ENCODE measurements at places on chromosomes 12 and 14.

DNA sequence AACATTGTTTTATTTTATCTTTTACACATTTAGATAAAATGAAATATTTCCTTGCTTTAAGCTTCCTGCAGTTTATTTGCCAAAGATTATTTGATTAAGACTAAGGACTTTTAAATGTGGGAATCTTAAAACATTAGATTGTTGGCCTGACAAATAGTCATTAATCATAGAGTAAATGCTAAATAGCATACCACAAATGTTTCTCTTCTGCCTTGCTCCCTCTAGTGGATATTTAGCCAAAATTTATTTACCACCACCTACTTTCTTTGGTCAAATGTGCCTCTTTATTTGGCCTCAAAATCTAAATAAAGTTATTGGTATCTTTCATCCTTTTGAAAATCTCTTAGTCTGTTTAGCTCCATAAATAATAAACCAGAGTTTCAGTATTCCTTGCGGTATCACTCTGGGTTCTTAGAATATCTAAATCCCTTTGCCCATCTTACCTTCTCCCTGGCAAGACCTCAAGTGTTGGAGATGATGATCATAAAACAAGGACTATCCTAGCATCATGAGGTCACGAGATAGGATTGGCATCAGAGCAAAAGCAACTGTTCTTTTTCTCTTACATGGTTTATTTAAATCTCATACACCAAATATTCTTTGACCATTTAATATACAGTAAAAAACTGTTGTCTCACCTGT is 150.6 kb upstream of the AEBP2 start:
- DNase-seq, result no peak

GRCh38 chr14:89566644-89567415 is 149.8 kb upstream of the FOXN3 start:
- no peak for DNase-seq

- no peak for DNase-seq
These were observed 177.2 kb upstream of the NTF3 start for GRCh38 chr12:5254703-5255102.

- peak; percentile 31 for DNase-seq
These were observed 217.4 kb upstream of the RTL1 start for GRCh38 chr14:101120641-101121507.

- no peak for DNase-seq
These were observed 31.7 kb downstream of the MARK3 start for GRCh38 chr14:103416916-103417315.

DNA sequence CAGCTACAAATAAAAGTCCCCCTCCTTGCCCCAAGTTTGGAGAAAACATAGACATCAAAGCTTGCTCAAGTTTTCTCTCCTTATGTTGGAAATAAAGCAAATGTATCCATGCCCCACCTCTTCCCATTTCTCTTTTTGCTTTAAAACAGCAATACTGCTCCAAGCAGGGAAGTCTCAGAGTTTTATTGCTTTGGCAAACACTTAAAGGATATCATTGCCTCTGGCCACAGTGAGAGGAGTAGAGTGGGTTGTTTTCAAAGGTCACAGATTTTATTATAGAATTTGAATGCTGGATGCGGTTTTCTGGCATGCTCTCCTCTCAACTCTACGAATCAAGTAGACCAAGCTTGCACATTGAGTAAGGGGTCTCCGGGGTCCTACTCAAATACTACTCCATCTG is 149.7 kb downstream of the TTC7B start:
- DNase-seq, result no peak

DNA sequence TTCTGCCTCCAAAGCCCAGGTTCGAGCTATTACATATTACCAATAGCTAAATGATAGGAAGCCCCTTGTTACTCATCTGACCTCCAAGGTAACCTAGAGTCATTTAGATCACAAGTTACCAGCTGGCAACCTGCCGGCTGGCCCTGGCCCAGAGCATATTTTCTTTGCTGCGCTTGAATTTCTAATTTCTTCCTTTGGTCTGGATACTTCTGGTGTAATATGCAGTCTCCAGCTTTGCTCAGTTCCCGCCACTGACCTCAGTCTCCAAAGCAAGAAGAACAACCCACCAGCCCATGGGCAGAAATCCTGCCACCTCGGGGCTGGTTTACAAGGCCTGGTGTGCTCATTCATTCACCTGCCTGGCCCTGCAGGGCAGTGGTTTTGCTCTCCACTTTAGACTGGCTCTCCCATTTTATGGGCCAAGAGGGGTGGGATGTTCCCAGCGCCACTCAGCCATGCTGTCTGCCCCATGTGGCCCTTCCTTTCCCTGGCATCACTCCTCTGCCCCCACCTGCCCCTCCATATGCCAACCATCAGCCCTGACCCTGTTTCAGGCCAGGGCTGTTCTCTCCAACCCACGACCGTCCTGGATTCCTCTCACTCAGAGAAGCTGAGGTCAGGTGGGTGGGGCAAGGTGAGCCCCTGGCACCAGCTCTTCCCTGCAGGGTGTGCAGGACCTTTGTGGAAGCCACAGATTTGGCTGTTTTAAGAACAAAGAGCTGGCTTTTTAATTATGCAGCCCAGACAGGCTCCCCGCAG is 76.0 kb downstream of the PRIMA1 start:
- no peak for DNase-seq
